ENCODE measurements at places on chromosomes 6 and 20. TPM values are rescaled to one million over a fixed set of nuclear protein-coding genes. Genes with fewer than 3 reads are reported as not detected.

The SNX21 gene
- total RNA-seq: 50.7 TPM

DNA sequence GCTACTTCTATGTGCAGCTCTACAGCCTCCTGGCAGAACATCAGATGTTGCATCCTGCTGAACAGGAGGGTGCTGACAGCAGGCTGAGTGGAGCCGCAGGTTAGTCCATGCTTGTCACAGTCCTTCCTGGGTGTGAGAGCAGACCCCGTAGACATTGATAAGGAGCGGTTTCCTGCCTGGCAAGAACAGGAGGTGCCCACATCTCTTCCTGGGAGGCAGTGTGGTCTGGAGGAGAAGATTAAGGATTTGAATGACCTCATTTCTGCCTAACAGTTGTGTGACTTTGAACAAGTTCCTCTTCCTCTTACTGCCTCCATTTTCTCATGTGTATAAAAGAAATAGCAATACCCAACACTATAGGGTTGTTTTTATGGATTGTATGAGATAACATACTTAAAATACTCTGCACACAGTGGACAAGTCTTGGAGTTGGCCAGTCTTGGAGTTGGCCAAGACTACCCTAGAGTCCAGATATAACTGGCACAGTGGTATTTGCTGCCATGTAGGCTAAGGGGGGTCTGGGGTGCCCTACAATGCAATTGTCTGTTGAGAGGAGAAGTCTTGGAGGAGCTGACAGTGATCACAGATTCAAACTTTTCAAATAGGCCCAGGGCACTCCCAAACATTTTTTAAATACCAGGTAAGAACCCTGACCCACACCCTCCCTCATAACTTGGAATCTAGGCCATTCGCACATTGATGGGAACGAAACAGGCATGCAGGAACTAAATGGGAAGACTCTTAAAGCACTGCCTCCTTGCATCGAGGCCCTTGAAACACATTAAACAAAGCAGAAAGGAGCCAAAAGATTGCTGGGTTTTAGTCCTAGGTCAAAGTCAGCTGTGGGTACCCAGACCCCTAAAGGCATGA, 32.6 kb upstream of the TBC1D7 start:
- H3K4me3 ChIP-seq: no peak overlapping the region
- H3K36me3 ChIP-seq: no peaks in the 10 kb centered on the region
- no peak for DNase-seq
- H3K4me1 ChIP-seq: no peaks in the 10 kb centered on the region
- no peak overlapping the region for H3K27ac ChIP-seq

- peaks cover 3% of the 10 kb centered on the region for H3K4me1 ChIP-seq
- no peaks in the 10 kb centered on the region for H3K27me3 ChIP-seq
- no peaks in the 10 kb centered on the region for H3K36me3 ChIP-seq
- no peak overlapping the region for H3K4me3 ChIP-seq
Observed at GRCh38 chr6:134686071-134686470, 263.8 kb downstream of the ALDH8A1 start.

DNA sequence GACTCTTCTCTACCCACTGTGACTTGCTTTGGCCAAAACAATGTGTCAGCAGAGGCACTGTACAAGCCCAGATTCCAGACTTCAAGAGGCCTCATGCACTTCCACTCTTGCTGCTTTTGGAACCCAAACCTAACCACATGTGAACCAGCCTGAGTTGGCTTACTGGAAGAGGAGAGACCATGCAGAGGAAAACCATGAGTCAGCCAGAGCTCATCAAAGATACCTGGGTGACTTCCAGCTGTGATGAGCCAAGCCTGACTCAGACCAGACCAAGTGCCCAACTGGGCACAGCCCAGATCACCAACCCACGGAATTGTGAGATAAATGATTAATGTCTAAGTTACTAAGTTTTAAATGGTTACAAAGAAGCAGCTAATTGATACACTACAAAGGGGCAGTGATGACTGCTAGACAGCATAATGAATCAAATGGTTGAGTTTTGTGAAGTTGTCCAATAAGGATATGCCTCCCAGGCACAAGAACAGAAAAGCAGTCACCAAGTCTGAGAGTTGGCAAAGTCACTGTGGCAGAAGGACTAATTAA, 16.2 kb upstream of the BEND6 start:
- no peaks in the 10 kb centered on the region for H3K4me1 ChIP-seq
- H3K36me3 ChIP-seq: no peaks in the 10 kb centered on the region
- no peak overlapping the region for H3K4me3 ChIP-seq
- no peak for DNase-seq

DNA sequence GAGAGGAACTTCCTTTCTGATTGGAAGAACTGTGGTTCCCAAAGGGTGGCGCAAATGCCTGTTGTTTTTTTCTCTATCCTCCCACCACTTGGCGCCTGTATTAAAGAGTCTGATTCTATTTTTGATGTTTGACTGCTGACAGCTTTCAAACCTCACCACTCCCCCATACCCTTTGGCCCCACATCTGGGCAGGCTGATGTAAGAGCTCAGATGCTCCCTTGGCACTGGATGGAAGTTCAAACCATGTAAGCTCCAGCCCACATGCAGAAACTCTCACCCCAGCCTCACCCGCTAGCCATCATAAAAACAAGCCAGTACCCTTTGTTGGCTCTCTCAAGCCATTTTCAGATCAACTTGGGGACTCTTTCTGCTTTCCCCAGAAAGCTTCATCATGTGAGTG, 20.0 kb upstream of the TMEM14A start:
- H3K4me1 ChIP-seq: peaks cover 6% of the 10 kb centered on the region
- DNase-seq: no peak
- no peak overlapping the region for H3K4me3 ChIP-seq
- H3K36me3 ChIP-seq: no peaks in the 10 kb centered on the region
- H3K27me3 ChIP-seq: no peaks in the 10 kb centered on the region
- H3K27ac ChIP-seq: no peak overlapping the region
